ENCODE measurements at places on chromosomes 12 and 14.

GRCh38 chr12:5429741-5430557 lies 2.0 kb upstream of the NTF3 start:
- no peak for DNase-seq

DNA sequence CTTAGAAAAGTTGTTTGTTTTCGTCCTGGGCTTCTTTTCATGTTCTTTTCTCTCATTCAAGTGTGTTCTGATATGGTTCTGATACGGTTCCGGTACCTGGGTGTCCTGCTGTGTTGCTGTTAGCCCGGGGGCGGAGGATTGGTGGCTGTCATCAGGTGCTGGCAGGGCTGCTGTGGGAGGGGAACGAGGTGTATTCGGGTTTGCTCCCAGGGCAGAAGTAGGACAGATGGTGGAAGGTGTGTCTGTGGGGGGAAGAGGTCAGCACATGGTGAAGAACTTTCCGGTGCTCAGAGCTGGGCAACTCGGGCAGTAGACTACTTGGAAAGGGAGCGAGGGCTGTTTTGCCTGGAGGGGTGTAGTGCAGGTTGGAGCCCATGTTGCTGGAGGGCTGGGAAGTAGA lies 70.2 kb downstream of the SLC25A47 start:
- DNase-seq = no peak

DNA sequence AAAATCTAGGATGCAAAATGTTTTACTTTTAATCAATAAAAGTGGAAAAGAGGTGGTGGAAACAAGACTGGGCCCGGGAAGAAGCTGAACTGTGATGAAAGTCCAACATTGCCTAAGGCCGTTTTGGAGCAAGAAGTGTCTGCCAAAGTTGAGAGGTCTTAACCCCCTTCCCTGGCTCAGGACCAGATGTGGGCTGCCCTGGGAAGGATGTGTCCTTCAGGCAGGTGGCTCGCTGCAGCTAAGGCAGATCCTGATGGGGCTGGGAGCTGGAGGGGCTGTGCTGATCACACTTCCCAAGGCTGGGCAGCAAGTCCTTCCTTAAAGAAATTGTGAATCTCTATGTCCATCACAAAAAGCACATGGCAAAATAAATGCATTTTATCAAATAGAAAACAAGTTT lies 581.6 kb downstream of the GALC start:
- no peak for DNase-seq

- no peak for DNase-seq
These were observed 2.5 kb upstream of the SOS2 start for GRCh38 chr14:50233951-50234250.

DNA sequence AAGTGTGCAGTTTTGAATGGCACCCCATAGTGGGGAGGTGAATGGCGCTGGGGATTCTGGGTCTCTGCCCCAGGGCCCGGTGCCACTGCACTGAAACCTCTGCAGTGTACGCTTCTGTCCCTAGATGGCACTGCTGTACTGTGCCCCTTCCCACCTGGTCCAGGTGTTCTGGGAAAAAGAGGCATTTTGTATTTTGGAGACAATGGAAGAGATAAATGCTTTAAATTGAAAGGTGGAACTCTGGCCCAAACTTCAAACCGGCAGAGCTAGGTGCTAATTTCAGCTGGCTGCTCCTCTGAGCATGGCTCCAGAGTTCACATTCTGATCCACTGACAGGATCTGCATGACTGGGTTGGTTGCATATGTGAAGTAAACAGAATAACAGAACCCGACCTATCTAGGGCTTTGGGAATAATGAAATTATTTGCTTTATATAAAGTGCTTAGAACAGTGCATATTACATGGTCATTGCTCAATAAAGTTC lies 52.2 kb downstream of the KRT80 start:
- DNase-seq = peak; percentile 51
